Mucosa of gallbladder (tissue), 1 donor: ENCODE measurements at places on chromosomes 16 and 17.

DNA sequence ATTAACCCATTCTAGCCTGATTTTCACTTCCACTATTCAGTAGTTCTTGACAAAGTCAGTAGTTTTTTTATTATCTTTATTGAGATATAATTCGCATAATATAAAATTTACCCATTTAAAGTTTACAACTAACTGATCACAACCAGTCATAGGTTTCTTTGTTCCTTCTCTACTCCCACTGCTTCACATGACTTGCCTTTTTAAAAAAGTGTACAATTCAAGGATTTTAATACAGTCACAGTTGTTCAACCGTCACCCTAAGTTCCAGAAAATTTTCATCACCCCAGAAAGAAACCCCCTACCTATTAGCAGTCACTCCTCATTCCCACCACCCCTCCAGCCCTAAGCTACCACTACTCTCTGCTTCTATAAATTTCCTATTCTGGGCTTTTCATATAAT, 162.5 kb downstream of the TRIM37 start:
- no peak for DNase-seq

- DNase-seq = no peak
These were observed 122.3 kb downstream of the PCTP start for GRCh38 chr17:55873017-55873758.

- DNase-seq = no peak
These were observed 11.5 kb downstream of the CSNK2A2 start for GRCh38 chr16:58186176-58186944.

DNA sequence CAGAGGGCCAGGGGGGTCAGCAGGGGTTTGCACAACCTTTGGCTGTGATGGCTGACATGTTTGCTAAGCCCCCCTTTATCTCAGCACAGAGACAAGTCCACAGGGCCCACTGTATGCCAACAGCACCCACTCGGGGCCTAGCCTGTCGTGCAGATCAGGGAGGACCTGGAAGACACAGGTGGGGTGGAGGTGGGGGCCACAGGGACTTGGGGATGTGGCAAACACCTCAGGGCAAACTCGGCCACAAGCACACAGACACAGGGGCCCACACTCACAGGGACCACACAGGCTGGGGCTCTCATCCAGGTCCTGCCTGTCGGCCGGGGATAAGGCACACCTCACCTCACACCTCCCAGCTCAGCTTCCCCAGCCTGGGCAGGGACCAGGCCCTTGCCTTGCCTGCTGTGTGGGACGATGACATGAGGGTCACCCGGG, 87.9 kb downstream of the C16orf78 start:
- no peak for DNase-seq

GRCh38 chr16:85481206-85481605, 131.9 kb upstream of the GSE1 start:
- DNase-seq = no peak

- DNase-seq = no peak
These were observed 339.8 kb upstream of the SALL1 start for GRCh38 chr16:51490866-51491265.

DNA sequence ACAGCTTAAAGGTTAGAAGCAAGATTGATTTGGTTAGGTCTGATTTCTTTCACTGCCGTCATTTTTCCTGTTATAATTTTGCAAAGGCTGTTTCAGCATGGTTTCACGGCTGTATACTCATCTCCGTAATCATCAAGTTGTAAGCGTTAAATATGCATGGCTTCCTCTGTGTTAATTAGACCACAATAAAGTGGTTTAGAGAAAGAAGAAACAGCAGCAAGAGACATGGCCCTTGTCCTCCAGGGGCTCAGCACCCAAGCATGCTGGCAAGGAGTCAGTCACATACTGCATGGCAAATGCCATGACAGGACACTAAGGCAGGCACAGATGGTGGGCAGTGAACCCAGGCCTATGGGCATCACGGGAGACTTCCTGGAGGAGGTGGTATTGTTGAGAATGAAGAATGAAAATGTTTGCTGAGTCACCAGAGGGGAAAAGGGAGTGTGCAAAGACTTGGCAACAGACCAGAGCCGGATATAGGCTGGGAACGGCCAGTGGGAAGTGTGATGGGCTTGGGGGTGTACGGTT, 61.4 kb upstream of the PLCG2 start:
- DNase-seq = no peak

DNA sequence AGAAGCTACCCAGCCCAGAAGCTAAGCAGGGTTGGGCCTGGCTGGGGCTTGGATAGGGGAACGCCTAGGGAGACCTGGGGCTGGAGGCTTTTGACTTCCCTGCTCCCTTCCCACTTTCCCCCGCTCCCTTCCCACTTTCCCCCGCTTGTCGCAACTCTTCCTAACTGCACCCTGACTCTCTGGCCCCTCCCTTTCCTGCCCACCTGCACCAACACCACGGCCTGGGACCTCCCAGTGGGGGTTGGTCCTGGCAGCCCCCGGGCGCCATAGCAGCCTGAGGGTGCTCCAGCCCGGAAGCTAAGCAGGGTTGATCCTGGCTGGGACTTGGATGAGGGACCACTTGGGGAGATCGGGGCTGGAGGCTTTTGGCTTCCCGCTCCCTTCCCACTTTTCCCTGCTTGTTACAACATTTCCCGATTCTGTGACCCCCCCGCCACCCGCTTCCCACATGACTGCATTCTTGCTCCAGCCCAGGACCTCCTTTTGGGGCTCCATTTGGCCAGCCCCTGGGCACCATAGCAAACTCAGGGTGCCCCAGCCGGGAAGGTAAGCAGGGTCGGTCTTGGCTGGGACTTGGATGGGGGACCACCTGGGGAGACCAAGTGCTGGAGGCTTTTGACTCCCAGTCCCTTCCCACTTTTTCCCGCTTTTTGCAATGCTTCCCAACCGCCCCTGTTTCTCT, 2287.0 kb downstream of the TP53TG3F start:
- peak; percentile 6 for DNase-seq

DNA sequence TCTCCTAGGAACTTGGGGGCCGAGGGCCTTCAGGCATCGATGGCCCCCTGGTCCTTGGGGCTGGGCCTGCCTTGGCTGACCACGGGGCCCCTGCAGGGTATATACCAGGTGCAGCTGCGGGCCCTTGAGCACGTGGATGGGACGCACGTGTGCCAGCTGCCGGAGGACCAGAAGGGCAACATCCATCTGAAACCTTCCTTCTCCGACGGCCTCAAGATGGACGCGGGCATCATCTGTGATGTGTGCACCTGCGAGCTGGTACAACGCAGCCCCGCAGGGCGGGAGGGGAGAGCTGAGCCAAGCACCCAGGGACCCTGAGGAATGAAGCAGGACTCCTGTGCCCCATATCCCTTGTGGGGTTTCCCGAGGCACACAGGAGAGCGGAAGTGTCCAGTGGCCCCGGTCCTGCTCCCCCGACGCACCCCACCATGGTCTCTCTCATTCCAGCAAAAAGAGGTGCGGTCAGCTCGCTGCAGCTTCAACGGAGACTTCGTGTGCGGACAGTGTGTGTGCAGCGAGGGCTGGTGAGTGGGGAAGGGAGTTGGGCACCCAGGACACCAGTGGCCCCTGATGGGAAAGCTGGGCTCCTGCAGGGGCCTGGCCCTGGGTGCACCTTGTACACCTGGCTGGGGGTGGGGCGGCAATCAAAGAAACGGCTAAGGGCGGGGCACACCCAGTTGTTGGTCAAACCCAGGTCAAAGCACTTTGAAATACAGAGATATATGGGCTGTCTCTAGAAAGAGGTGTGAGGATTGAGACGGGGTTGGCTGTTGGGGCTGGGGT, 10.6 kb downstream of the ITGB4 start:
- DNase-seq = no peak

GRCh38 chr16:67773099-67773498, 33.3 kb downstream of the RANBP10 start:
- DNase-seq = peak; percentile 27

DNA sequence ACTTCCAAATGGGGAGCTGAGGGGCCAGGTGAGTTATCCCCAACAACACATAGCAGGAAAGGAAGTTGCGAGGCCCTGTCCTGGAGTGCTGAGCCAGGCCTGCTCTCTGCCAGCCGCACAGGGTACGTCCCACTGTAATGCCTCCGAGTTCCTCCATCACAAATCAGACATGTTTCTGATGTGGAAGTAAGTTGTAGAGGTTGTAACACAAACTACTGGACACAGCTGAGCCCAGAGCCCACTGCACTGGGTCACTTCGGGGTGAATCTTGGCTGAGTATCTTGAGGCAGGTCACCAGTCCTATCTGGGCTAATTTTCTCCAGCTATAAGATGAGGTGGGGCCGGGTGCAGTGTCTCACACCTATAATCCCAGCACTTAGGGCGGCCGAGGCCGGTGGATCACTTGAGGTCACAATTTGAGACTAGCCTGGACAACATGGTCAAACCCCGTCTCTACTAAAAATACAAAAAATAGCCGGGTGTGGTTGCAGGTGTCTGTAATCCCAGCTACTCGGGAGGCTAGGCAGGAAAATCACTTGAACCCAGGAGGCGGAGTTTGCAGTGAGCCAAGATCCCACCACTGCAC, 100.8 kb upstream of the CDH5 start:
- no peak for DNase-seq

DNA sequence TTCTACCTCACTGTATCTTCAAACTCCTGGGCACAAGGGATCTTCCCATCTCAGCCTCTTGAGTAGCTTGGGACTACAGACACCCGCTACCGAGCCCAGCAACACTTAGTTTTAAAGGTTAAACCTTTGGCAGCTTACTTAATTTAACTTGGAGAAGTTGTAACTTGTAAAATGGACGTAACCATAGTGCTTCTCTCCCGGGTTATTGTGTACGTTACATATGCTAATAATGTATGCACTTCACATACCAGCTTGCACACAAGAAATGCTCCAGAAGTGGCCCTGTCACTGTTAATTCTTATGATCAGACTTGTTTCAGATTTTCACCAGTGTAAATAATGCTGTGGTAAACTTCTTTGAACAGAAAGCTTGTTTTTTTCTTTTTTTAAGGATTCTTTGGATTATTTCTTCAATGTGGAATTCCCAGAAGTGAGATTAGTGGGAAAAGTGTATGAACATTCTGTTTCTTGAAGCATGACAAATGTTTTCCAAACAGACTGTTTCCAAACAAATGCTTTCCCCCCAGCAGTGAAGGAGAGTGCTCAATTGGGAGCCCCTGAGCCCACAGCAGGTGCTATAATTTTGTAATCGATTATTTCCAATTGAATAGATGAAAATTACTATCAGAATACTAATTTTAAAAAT, 61.5 kb downstream of the EPN2 start:
- no peak for DNase-seq

DNA sequence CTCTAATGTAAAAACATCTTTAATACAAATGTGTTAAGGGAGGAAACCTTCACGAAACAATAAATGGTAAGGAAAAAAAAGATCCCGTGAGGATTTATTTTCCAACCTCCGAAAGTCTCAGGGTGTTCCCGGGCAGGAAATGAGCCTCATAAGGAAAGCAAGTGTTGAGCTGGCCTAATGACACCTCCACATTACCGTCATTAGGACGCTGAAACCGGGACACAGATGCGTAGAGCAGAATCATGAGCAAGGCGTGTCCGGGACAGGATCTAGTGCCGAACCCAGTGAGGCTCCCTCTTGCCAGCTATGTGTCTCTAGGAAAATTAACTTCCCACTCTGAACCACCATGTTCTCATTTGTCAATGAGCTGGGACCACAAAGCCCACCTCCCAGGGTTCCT, 22.7 kb upstream of the CYTH1 start:
- no peak for DNase-seq
